ENCODE measurements at places on chromosomes 3 and 15.

DNA sequence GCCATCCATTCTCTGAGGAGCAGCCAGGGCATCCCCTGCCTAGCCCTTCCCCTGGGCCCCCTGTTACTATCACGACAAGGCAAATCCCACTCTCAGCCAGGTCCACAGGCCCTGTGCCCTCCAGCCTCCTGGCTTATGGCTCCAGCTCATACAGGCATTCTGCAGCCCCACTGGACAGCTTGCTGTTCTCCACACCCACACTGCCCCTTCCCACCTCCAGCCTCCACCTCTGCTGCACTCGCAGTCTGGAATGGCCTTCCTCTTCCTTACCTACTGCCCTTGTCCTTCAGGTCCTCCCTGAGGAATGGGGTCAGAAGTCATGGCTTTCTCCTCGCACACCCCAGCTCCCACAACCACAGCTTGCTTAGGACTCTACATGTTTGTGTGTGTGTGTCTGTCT is 40.4 kb downstream of the CCDC33 start:
- DNase-seq: no peak

DNA sequence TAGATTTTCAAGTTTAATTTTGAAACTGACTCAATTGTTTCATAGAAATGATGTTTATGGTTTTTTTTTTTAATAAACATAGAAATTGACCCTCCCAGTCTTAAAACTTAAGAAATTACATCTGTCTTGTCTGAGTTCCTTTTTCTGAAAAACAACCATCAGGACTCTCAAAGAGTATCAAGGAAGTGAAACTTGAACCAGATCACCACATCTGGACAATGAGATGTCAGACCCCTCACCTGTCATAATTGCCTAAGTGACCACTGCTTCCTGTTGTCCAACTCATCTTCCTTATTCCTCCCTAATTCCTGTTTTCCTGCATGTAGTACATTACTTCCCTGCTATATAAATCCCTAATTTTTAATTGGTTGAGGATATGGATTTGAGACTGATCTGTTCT is 441.5 kb upstream of the ARHGEF26 start:
- no peak for DNase-seq

DNA sequence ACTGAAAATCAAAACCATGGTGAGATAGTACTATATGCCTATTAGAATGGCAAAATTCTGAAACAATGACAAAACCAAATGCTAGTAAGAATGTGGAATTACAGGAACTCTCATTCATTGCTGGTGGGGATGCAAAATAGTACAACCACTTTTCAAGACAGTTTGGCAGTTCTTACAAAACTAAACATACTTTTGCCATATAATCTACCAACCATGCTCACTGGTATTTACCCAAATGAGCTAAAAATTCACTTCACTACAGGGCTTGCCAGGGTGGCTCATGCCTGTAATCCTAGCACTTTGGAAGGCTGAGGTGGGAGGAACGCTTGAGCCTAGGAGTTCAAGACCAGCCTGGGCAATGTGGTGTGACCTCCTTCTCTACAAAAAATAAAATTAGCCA is 40.0 kb downstream of the MYO9A start:
- no peak for DNase-seq

DNA sequence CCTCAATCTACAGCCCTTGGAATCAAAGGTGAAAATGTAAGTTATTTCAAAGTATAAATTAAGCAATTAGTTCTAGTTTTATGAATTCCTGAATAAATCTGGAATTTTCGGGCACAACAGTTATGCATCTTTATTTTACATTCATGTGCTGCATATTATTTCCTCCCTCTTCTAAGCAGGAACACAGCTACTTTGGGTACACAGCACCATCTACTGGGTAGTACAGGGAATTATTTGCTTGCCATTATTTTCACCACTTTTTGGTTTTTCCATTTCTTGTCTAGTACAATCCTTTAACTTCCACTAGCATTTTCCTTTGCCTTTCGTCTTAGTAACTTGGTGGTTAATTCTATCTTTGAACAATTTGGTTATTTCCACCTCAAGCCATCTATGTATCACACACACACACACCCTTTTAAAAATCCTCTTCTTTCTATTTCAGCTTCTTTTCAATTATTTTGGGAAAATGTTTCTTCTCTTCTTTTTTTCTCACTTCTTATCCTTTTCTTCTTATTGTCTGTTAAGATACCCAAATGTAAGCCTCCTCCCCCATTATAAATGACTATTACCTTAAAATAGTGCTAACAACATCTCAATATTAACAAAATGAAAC is 451.0 kb downstream of the MFSD1 start:
- no peak for DNase-seq

GRCh38 chr15:39543651-39544050 is 37.2 kb upstream of the THBS1 start:
- DNase-seq: no peak

Data from T-helper 17 cell (primary cell).